ENCODE measurements at places on chromosomes 12 and 14.

DNA sequence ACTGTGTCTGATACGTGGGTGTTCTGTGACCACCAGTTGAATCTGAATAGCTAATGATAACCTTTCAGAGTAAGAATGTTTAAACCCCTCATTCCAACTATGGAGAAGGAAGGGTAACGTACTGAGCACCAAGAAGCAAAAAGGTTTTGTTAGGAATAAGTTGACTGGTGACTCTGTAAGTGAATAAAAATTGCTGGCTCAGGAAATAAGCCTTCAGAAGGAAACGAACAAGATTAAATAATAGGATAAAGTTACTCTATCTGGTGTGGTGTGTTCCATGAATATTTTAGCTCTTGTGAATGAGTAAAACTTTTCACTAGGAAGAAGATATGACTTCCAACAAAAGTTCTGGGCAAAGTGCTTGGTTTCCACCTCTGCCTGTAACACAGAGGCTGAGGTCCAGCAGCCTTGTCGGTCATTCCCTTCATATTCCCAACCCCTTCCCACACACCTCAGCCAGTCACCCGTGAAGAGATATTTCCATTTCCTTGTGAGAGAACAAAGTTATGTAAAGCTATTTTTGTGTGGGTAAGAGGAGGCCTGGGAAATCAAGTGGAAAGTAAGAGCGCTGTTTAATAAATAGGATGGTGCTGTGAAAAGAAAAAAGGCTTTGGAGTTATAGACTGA, 47.1 kb downstream of the ARF6 start:
- no peak for DNase-seq

DNA sequence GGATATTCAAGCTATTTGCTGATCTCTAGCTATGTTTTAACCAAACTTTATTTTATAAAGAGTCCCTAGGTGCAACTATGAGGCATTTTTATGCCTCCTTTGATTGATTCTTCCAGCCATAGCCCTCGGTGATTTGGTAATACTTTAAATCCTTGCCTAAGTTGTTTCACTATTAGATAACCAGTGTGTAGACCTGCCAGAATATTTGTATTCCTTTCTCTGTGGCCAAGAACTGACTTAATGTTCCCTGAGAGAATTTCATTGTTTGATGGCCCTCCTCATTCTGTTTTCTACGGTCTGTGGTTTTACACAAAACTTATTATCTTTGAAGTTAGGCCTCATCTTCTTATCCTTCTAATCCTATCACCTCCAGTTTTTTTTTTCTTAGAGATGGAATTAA, 109.7 kb upstream of the MDGA2 start:
- DNase-seq: no peak

GRCh38 chr12:4506870-4507269, 31.8 kb upstream of the RAD51AP1 start:
- DNase-seq: peak; percentile 39

GRCh38 chr14:35196571-35196970, 74.2 kb downstream of the PRORP start:
- DNase-seq: no peak

DNA sequence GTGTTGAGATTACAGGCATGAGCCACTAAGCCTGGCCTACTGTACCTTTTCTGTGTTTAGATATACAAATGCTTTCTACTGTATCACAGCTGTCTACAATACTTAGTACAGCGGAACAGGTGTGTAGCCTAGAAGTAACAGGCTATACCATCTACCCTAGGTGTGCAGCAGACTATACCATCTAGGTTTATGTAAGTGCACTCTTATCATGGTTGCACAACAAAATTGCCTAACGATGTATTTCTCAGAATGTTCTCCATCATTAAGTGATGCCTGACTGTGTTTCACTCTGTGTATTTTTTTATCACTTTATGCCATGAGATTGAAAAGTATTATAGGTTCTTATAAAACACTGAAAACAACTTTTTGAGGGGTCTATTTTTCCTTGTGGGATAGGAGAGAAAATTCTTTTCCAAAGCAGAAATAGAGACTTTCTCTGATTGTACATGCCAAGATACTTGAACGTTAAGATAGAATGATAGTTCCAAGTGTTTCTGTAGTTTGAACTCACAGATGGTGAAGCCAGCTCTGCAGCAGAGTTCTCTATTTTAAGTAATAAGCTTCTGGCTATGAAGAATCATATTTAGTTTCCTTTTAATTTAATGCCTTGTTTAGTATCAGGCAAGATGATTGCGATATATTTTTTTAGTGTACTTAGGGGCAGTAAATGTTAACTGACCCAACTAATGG, 17.0 kb downstream of the TMPRSS12 start:
- no peak for DNase-seq

- DNase-seq: no peak
Measured at GRCh38 chr14:34104489-34105397, 153.9 kb upstream of the EGLN3 start.

DNA sequence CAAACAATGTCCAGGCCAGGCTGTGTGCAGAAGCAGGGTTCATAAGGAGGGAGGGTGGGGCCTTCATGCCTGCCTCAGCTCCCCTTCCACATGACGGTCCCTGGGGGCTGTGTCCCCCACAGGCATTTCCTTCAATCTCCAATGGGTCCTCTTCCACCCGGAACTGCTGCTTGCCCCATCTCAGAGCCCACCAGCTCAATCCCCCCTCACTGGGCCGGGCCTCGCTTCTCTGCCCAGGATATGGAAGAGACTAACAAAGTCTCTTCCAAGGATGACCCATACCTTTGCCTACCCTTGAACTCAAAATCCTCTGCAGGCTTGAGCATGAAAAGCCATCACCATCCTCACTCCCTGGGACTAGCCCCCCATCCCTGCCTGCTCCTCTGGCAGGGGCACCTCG, 28.4 kb upstream of the FAM181A start:
- DNase-seq: no peak

DNA sequence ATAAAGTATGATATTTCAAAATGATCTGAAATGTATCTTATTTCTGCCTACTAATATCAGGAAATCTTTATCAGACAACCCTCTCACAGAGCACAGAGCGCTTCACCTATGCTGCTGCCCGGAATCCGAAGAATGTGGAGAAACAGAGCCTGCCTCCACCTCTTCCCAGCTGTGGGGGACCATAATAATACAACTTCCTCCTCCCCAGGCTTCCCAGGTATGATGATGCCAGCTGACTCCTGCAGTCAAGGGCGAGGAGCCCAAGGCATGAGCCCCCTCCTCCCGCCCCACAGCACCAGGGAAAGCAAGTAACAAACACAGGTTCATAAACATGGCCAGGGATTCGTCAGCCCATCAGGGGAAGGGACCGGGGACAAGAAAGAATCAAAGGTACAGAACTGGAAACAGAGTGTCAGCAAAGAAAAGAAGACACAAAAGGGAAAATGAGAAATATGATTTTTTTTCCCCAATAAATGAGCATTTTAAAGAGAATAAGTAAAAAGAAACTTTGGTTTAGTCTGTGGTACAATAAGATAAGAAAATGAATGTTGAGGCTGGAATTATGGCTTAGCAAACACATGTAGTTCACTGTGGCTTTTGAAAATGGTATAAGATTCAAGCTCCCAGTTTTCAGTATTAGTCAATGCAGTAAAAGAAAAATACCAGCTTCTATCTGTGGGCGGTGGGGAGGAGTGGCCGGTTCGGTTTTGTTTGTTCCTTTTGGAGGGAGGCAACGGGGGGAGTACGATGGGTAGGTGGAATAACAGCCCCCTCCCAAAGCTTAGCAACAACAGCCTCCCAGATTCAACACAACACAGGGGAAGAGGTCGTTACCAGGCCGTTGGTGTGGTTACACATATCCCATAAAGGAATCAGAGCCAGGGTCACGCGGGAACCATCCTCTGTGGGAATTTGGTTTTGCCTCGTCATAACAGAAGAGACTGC, 68.3 kb downstream of the SETD3 start:
- DNase-seq: no peak

DNA sequence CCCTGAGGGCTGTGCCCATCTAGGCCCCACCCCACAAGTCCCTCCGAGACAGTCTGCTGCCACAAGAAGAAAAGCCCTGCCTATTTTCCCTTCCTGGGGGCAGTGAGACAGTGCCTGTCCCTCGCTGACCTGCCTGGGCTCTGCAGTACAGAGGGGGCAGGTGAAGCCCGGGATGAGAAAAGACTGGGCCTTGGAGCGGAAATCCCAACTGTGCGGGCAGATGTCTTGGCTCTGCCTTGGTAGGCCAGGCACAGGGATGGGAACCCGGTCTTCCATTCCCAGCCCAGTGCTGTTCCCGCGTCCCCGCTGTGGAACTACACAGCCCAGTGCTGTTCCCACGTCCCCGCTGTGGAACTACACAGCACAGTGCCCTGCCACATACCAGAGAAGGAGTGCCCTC, 12.8 kb upstream of the NXPH4 start:
- DNase-seq: no peak

- no peak for DNase-seq
Measured at GRCh38 chr14:97806891-97807290, 1009.7 kb downstream of the VRK1 start.

GRCh38 chr14:35229084-35229791, 62.9 kb upstream of the PSMA6 start:
- peak; percentile 11 for DNase-seq

DNA sequence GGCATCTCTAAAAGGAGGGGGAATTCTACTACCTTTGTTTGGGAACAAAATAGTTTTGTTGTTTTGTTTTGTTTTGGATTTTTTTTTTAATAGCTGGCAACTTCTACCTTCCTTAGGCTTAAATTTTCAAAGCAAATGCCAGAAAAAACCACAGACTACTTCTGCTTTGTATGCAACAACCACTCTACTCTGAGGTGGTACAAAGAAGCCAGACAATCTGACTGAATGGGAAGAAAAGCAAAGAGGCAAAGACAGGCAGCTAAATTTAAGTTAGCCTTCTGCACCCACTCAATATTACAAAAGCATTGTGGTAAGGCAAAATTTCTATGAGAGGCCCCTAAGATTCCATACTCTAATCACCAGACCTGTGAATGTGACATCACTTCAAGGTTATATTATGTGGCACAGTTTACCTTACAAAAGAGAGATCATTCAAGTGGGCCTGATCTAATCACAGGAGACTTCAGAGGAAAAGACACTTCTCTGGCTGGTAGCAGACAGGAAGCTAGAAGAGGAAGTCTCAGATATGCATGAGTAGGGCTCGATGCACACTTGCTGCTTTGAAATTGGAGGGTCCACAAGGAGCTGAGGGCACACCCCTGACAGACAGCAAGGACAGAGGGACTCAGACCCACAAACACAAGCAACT, 566.6 kb downstream of the RPS29 start:
- no peak for DNase-seq

- DNase-seq: no peak
Measured at GRCh38 chr14:52365071-52365470, 51.0 kb downstream of the PTGER2 start.

DNA sequence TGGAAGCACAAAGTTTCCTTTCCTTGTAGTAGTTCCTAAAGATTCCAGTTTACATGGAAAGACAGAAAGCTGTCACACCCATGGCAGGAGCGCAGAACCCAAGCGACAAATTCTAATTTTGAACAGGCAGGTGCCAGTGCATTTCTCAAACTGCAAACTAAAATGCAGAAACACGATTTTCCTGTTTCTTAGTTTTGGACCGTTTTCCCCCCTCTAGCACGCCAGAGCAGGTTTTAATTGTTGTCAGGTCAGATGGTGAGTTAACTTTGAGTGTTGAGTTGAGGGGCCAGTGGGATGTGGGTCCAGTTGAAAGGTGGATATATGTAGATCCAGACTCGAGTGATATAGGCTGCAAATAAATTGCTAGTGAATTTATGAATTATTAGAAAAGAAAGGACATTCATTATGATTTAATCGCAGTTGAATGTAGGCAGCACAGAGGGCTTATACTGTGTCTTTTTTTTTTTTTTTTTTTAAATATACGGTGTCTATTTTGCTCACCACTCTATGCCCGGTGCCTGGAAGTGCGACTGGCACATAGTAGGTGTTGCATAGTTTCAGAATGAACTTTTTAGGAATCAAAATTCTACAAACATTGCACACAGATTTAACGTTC, 909 bp upstream of the ETFBKMT start:
- DNase-seq: no peak

DNA sequence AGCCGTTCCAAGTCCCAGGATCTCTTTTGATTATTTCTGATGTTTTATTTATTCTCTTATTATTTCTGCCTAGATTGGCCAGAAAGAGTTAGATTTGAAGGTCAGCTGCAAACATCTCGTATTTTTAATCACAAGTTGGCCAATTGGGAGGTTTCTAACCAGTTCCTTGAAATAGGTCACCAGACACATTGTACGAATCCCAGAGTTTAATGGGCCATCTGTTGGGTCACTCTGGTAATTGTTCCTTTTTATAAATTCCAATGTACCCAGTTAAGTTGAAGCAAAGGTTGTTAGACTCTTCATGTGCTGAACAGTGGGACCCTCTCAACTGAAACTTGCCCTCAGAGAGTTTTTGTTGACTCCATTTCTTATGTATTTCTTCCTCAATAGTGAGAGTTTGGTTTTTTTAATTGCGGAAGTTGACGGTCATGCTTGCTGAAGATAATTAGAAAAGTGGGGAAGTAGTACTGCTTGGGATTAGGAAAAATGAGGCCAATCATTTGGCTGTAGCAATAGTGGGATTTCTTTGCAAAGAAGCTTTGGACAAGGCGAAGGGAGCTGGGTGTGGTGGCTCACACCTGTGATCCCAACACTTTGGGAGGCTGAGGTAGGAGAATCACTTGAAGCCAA, 382.7 kb upstream of the RGS6 start:
- DNase-seq: no peak

DNA sequence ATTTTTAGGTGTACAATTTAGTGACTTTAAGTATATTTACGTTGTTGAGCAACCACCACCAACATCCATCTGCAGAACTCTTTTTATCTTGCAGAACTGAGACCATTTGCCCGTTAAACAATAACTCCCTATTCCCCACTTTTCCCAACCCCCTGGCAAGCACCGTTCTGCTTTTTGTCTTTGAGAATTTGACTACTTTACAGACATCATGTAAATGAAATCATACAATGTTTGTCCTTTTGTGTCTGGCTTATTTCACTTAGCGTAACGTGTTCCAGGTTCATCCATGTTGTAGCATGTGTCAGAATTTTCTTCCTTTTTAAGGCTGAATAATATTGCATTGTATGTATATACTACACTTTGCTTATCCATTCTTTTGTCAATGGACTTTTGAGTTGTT, 201.5 kb downstream of the DACT1 start:
- no peak for DNase-seq

GRCh38 chr12:113071135-113072112, 14.9 kb downstream of the DTX1 start:
- no peak for DNase-seq

GRCh38 chr12:114274131-114274530, 131.8 kb downstream of the TBX5 start:
- DNase-seq: no peak

- no peak for DNase-seq
Measured at GRCh38 chr12:111758120-111758561, 8.6 kb upstream of the ALDH2 start.

Measured in KG1 (cell line).